ENCODE measurements at places on chromosomes 12 and 14.

- no peak for DNase-seq
Observed at GRCh38 chr12:12540261-12541013, 22.2 kb downstream of the DUSP16 start.

- DNase-seq: no peak
Observed at GRCh38 chr12:131860472-131861260, 32.5 kb downstream of the MMP17 start.

GRCh38 chr12:15355766-15356165 is 33.5 kb downstream of the PTPRO start:
- no peak for DNase-seq

DNA sequence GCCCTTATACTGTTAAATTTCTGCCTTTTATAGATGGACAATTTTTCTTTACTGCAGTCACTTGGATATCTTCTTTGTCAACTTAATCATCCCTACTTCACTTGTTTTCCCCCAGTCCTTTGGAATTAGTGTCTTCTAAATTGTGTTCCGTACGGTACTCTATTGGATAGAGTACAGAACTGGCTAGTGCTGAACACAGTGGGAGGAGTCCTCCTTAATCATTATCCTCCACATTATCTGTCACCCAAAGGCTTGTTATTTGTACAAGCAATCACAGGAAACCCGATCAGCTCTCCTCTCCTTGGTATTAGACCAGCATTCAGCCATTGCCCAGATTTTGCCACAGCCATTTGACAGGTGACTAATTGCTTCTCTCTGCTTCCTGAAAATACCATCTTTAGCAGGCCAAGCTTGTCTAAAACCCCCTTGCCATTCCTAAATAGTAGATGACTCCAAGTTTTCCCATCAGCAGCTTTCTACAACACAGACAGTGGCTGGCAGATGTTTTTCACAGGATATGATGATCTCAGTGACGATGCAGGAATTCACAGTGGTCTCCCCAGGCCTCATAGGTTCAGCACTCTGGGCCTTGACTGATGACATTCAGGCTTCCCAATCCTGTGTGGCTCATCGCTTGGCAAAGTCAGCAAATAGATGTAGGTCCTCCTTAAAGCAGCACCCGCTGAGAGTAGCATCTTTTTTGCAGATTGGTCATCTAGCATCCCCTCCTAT is 216.0 kb upstream of the RGS6 start:
- no peak for DNase-seq

GRCh38 chr12:120801146-120801545 is 75.5 kb downstream of the ACADS start:
- no peak for DNase-seq
